ENCODE measurements at places on chromosomes 5 and 9. TPM values are rescaled to one million over a fixed set of nuclear protein-coding genes. Genes with fewer than 3 reads are reported as not detected.

The FAM81B gene
- not detected for total RNA-seq

The INSYN2B gene
- 0.63 TPM for total RNA-seq

The AQP3 gene
- 21.4 TPM for total RNA-seq

The RPP25L gene
- 28.5 TPM for total RNA-seq

The TNFAIP8 gene
- 20.0 TPM for total RNA-seq

The ST6GALNAC6 gene
- total RNA-seq = 27.6 TPM

The PTBP3 gene
- 33.9 TPM for total RNA-seq

The ADAM19 gene
- 13.7 TPM for total RNA-seq

The IL3 gene
- total RNA-seq = not detected

The CXCL14 gene
- not detected for total RNA-seq

The GBGT1 gene
- total RNA-seq = 3.0 TPM

The TMEM267 gene
- total RNA-seq = 19.5 TPM

The ACTBL2 gene
- total RNA-seq = not detected

The BTNL8 gene
- total RNA-seq = not detected

The PCDHA9 gene
- total RNA-seq = not detected

The CCDC192 gene
- total RNA-seq = not detected

The RASGEF1C gene
- total RNA-seq = 0.50 TPM

The ANKHD1 gene
- total RNA-seq = 59.9 TPM

The SHOC1 gene
- not detected for total RNA-seq

The MYOZ3 gene
- total RNA-seq = not detected

The TCF7 gene
- total RNA-seq = 14.9 TPM

The MORN5 gene
- total RNA-seq = not detected

The UBE2B gene
- 71.6 TPM for total RNA-seq

The IFNA21 gene
- not detected for total RNA-seq

All from A549 treated with ZK216348 at 1 μM for 4 hours (cell line).